KG1 (cell line): ENCODE measurements at places on chromosomes 4 and X.

- no peak for DNase-seq
Observed at GRCh38 chr4:102574317-102574716, 73.2 kb downstream of the NFKB1 start.

DNA sequence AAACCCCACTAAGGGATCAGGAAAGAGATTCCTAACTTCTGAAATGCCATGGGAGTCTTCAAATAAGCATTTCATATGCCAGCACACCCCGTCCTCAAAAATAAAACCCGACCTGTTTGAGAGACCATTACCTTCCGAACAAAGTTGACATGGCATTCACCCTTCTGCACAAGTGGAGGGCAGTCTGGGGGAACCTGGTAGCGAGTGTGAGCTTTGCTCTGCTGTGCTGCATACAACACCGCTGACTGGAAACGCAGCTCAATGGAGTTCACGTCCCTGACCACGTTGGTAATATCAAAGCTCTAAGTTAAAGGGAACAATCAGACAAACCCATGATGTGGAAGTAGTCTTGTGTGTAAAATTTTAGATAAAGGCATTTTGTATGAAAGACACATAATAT, 38.0 kb downstream of the MANBA start:
- DNase-seq = no peak

DNA sequence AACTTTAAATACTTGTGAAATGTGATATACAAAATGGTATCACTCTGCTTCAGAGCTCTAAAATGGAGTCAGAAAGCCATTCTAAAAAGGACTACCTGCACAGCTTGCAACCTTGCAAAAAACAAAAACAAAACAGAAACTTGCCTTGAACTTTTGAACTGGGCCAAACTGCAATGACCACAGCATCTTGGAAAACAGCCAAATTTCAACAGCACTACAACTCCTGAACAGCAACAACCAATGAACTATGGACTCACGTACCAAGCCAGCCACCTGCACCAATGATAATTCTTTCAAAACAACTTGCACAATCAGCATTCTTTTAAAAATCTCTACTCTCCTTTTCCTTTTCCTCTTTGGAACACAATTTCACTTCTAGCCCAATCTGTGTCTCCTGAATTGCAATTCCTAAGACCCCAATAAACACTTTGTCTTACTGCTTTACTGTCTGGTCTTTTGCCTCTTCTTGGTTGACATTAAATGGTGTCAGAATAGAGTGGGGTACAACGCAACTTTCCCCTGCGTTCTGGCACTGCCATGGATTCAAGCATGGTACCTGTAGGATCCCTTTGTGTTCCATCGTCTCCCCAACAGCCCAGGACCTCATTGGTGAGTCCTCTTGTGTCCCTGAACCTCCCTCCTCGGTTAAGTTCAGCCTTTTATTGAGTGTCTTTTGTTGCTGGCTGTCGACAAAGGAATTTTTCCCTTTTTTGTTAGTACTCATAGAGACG, 35.7 kb upstream of the FMR1 start:
- DNase-seq = peak; percentile 1

- DNase-seq = no peak
Observed at GRCh38 chr4:184941671-184942418, 76.4 kb upstream of the HELT start.

DNA sequence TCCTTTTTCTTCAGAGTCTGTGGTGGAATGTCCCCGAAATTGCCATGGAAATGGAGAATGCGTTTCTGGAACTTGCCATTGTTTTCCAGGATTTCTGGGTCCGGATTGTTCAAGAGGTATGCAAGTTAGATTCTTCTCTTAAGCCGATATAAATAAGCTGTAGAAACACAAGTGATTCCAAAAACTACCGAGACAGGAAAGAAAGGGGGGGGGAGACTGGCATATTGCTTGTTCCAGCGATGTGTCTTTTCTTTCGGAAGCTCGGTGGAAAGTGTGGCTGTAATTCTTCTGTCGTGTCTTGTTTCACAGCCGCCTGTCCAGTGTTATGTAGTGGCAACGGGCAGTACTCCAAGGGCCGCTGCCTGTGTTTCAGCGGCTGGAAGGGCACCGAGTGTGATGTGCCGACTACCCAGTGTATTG, 236.9 kb downstream of the DCTD start:
- DNase-seq = no peak

GRCh38 chr4:129346036-129346435, 250.1 kb downstream of the C4orf33 start:
- no peak for DNase-seq

DNA sequence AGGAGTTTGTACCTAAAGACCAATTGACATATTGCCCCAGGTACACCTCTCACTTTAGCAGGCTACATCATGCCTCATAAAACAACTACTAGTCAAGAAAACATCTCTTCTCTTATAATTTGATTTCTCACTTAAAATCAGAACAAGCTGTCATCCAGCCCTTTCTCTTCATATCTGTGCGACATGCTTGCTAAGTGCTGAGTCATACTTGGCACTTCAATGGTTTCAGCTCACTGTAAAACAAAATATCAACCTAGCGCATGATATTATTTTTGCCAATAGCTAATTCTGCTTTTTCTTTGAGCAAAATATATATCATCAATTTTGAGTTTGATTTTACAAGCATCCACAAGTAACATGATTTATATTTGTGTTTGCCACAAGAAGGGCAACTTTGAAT, 27.9 kb upstream of the FUNDC1 start:
- no peak for DNase-seq

GRCh38 chr4:124304941-124305340, 407.6 kb downstream of the ANKRD50 start:
- DNase-seq = no peak

- no peak for DNase-seq
Observed at GRCh38 chr4:84562156-84562555, 20.8 kb upstream of the CDS1 start.
